ENCODE measurements at places on chromosomes 6 and 20.

DNA sequence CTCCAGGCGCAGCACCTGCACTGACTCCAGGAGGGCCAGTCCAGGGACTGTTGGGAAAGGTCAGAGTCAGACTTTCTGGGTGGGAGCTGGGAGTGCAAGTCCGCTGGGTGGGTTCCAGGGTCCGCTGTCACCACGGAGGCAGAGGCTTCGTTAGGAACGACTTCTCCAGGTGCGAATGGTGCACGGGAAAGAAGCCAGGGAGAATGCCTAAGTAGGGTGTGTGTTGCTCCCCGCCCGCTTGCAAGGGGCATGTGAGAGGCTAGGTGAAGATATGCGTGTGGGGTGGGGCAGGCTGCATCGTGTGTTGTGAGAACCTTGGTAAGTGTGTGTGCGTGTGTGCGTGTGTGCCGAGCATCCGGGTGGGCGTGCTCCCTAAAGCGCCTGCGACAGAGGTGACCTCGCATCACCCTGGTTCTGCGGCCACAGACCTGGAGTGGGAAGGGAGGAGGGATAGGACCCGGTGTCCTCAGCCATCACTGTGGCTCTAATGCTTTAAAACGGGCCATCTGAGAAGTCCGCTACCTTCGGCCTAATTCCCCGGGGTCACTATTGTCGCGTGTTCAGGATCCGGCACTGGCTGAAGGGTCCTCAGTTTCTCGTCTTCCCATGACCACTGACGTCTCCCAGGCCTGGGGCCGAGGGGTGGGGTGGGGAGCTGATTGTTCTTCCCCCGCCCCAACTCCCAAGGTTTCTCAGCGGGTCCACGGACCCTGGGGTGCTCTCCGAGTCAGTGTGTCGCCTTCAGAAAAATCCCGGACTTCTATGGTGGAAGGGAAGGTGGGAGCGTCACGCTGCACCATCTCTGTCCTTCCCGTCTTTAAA lies 6.1 kb downstream of the SLC32A1 start:
- no peak for DNase-seq

DNA sequence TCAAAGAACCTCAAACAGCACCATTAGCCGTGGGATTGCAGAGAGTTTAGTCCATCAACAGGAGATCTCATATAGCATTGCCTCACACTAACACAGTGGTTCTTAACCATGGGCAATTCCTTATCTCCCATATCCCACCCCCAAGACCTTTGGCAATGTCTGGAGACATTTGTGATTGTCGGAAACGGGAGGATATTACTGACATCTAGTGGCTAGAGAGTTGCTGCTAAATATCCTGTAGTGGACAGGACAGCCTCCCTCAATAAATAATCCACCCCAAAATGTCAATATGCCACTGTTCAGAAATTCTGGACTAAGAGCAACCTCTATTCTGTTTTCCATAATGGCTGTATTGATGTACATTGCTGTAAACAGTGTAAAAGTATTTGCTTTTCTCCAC lies 210.1 kb upstream of the CCN2 start:
- DNase-seq: no peak

DNA sequence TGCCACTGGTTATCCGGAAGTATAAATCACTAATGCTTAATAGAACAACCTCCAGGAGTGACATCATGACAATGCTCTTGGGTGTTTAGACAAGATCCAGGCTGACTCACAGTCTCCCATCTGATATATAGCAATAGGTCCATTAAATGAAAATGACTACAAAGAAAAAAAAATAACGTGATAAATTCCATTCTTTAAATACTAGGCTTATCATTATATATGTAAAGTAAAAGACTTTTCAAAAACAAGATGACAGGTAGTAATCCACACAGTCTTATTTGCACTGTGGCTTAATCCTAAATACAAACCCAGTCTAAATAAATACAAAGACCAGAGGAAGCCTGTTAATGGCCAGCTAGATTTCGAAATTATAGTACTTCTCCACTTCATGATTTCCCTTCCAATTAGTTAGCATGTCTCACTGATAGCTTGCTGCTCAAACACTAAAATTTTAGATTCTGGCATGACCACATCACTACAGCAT lies 149.1 kb upstream of the BEND3 start:
- no peak for DNase-seq

DNA sequence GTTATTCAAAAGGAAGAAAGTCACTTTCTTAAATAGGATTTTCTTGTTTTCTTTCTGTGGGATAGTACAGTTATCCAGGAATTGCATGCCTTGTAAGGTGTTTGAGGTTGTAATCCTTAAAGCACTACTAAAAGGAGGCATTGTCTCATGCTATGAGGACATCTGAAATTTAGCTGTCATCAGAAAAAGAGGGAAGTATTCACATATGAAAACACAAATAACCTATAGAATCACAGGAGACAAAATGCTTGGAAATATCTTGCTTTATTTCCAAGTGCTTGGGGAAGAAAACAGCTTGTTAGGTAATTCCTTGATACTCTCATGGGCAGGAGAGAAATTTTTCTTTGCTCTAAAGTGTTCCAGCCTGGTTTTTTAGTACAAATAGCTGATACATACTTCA lies 40.1 kb downstream of the HECA start:
- DNase-seq: no peak

DNA sequence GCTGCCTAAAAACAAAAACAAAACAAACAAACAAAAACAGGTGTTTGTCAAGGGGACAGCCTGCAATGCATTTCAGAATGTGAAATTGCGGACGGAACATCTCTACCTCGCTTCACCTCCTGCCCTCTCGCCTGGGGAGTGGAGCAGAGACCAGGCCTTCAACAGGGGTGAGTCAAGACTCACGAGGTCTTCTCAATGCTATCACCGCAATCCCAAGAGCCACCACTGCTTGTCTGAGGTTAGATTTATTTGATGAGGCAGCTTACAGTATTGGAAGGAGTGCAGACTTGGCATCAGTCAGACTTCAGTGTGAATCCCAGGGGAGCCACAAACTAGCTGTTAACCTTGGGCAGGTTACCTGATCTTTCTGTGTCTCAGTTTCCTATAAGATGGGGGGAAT lies 7.7 kb downstream of the GABRR1 start:
- DNase-seq: no peak

DNA sequence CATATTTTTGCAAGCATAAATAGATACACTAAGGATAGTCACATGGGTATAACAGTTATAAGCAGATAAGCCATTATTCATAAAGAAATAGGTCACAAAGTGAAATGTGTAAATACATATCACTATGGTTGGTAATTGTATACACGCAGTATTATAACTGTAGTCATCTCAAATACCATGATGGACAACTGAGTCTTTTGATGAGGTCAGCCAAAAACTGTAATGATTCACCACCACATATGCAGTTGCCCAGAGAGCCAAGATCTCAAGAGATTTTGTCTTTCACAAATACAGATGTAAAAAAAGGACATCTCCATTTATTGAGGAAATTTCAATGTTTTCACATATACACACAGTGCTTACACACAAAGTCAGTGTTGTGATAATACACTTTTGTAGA lies 28.3 kb downstream of the ZNF292 start:
- DNase-seq: no peak

- DNase-seq: no peak
Measured at GRCh38 chr6:8785223-8785622, 349.9 kb upstream of the SLC35B3 start.

GRCh38 chr6:83853178-83854000 lies at the start of gene RIPPLY2:
RIPPLY2 (plus strand) TSS chr6:83853360; CDS start chr6:83853417, 57 bp downstream.
- peak; percentile 14 for DNase-seq

DNA sequence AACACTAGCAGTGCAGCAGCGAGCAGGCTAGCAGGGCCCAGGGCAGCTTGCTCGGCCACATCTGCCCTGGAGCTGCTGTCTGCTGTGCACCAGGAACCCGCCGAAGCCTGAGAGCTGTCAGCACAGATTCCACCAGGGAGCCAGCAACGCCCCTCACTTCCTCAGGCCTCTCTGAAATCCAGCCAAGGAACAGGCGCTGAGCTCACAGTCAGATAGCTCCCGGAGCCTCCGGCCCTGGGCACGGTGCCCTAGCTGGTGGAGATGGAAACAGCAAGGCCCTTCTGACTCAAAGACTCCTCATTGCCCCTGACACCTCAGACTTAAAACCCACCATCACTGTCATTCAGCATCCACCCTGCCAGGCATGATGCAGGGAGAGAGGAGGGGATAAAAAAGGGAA lies 839.4 kb downstream of the MAFB start:
- DNase-seq: no peak

GRCh38 chr6:76719449-76719848 lies 647.0 kb upstream of the IMPG1 start:
- DNase-seq: no peak

- no peak for DNase-seq
Measured at GRCh38 chr6:156833755-156834154, 56.6 kb downstream of the ARID1B start.

GRCh38 chr6:20707870-20708269 lies 173.6 kb downstream of the CDKAL1 start:
- DNase-seq: no peak

DNA sequence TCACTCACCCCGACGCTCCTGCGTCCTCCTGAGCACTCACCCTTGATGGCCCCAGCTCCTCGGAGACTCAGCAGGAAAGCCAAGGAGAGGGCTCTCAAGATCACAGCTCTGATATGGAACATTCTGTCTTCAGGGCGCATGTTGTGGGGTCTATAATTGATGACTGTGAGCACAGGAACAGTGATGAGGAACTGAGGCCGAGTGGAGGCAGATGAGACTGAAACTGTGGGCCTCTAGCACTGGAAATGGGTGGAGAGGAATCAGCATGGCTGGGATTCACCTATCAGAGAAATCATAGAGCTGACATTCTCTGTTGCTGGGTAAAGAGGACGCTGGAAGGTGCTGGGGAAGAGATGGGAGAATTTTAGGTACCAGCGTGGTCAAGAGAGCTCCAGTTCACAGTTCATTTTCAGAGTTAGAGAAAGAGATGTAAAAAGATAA lies at the start of gene HLA-DPA1:
HLA-DPA1 (minus strand) TSS at position 219 of the 441 bp plus-strand sequence.
- DNase-seq: peak; percentile 10

- no peak for DNase-seq
Measured at GRCh38 chr6:54646069-54646950, 200.3 kb upstream of the FAM83B start.

DNA sequence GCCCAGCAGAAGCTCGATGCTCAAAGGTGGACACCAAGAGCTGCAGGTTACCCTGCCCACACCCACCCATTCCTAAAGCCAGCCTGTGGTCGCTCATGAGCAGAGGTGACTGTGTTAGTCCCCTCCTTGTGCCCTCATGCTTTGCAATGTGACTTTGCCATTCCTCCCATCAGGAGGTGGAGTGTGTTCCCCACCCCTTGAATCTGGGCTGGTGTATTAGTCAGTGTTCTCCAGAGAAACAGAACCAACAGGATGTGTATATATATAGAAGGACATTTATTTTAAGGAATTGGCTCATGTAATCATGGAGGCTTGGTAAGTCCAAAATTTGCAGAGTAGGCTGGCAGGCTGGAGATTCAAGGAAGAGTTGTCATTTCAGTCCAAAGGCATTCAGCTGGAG lies 54.4 kb upstream of the RNF24 start:
- DNase-seq: no peak

- no peak for DNase-seq
Measured at GRCh38 chr6:96795481-96795880, 41.8 kb downstream of the GPR63 start.

DNA sequence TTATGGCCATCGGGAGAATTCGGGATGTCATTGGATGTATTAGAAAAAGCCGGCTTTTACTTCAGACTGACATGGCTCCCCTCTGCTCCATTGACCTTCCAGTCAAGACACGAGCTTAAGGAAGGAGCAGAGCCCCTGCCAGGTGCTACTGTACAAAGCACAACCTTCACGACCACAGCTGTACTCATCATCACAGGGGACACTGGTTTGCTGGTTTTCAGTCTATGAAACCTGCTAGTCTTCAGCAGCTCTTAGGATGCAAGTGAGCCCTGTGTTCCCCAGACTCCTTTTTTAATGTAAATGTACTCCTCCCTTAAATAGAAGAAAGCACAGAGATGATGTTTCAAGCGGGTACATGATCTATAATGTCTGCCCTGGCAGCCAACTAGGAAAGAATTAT lies 1.9 kb upstream of the TRAPPC3L start:
- DNase-seq: no peak

DNA sequence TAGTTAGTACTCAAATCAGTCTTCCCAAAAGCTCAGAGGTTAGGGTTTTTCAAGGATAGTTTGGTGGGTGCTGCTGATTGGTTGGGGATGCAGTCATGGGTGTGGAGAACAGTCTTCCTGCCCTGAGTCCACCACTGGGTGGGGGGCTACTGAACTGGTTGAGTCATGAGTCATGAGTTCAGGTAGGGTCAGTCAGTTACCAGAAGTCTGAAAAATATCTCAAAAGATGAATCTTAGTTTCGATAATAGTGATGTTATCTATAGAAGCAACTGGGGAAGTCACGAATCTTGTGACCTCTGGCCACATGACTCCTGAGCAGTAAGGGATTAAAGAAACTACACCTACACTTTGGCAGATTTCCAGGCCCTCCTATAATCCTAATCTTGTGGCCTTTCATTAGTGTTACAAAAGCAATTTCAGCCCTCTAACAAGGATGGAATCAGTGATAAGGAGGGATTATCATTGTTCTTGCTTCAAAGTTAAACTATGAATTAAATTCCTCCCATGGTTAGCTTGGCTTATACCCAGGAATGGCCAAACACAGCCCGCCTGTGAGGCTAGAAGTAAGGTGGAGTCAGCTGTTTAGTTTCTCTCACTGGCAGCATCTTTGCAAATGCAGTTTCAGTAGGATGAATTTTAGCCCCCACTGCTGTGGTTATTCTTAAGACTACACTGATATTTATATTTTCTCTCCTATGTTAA lies 33.3 kb upstream of the NKAIN2 start:
- DNase-seq: no peak

- DNase-seq: no peak
Measured at GRCh38 chr6:35025232-35026188, 115.6 kb downstream of the TCP11 start.

GRCh38 chr6:138410972-138411880 lies 7.2 kb downstream of the HEBP2 start:
- DNase-seq: no peak

DNA sequence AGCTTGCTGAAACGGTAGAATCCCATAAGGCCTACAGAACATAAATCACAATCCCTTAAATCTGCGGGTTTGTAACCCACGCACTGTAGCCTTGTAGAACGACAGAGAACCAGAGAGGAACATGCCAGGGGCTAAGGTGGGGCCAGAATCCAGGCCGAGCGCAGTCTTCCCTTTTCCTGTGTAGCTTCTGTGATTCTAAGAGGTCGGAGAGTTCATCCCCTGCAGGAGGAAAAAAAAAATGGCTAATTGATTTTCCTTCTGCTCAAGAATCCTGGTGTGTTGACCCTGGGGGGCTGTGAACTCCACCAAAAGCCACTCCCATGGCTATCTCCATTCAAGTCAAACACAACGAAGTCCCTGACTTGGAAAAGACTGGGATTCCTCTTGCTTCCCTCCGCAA lies 96.3 kb downstream of the SPTLC3 start:
- no peak for DNase-seq
